ENCODE measurements at places on chromosomes 4 and X.

DNA sequence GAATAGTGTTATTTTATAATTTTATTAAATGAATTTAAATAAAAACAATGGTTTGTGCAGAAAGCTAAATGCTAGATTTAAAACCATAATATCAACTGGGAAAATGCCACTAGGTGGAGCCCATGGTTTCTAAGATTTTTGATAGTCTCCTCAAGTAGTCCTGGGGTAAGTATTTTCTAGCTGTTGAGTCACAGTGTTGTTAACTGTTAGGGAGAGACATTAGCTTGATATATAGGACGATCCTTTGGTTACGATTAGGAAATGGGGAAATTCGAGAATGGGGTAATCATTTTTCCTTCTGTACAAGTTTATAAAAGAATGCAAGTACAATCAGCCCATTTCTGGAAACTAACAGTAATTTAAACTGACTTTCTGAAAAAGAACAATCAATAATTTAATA, 378.4 kb downstream of the ANKRD50 start:
- peak; percentile 24 for DNase-seq

GRCh38 chr4:53141308-53141707, 224.6 kb downstream of the SCFD2 start:
- DNase-seq: no peak

- no peak for DNase-seq
Observed at GRCh38 chr4:826508-827208, 729 bp upstream of the CPLX1 start.

- no peak for DNase-seq
Observed at GRCh38 chr4:48368389-48368788, 27.1 kb downstream of the SLAIN2 start.

- no peak for DNase-seq
Observed at GRCh38 chr4:16524911-16525554, 298.8 kb upstream of the TAPT1 start.

DNA sequence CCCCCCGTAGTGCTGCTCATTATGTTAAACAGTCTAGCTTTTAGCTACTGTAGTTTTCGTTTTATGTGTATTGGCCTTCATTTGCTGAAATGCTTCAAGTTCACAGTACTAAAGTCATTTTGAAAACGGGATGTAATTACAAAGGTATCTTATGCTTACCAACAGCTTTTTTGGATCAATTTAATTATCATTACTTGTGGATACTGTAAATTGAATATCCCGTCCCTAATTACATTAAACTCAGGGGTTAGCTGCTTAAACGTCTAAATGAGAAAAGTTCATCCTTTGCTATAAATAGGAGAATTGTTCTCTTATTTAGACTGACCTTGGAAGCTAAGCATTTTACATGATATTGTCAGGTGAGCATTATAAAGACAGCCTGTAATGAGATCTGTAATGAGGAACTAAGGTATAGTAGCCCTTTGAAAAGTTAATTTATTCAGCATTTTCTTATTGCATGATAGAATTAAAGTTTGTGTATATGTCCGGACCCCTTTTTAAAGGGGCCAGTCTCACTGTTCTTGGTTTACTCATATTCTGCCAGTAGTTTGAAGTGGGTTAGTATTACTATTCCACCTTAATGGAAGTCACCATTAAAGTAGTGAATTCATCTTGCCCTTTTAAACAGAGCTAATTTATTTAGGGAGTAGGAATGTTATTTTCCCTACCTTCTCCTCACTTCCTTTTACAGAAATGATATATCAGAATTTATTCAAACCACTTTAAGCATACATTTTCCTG, 252.6 kb downstream of the TENM3 start:
- no peak for DNase-seq

GRCh38 chr4:103664436-103665075, 55.2 kb downstream of the TACR3 start:
- DNase-seq: no peak

DNA sequence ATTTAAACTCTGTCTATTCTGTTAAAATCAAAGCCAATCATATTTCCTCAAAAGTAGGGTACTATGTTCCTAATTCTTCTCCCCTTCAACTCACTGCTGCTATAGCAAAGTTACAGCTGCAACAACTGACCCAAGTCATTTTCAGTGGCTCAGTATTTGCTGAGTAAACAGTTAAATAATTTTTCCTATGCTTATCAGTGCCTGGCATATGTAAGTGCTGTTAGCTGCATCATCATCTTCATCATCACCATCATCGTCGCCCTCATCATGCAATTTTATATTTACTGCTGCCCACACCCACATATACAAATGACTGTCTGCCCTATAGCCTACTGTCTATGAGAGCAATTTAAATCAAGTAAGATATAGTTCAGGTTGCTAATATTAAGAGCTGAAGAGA, 21.9 kb downstream of the COQ2 start:
- DNase-seq: no peak

GRCh38 chr4:189081826-189082225, 858.8 kb upstream of the FRG1 start:
- DNase-seq: no peak

GRCh38 chr4:87497159-87497558, 32.0 kb downstream of the SPARCL1 start:
- DNase-seq: no peak

- DNase-seq: no peak
Observed at GRCh38 chr4:73801692-73802091, 34.8 kb upstream of the CXCL6 start.

DNA sequence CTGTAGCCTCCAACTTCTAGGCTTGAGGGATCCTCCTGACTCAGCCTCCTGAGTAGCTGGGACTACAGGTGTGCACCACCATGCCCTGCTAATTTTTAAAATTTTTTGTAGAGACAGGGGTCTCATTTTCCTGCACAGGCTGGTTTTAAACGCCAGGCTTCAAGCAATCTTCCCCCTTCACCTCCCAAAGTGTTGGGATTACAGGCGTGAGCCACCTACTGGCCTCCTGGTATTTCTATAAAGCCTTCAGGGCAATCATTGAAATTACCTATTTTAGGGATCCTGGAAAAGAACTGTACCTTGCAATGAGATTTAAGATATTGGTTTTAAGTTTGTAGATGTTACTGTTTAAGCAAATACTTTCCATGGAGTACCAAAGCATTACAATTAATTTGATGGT, 13.5 kb upstream of the PLS3 start:
- no peak for DNase-seq

GRCh38 chr4:36189511-36190226, 54.6 kb downstream of the ARAP2 start:
- no peak for DNase-seq

DNA sequence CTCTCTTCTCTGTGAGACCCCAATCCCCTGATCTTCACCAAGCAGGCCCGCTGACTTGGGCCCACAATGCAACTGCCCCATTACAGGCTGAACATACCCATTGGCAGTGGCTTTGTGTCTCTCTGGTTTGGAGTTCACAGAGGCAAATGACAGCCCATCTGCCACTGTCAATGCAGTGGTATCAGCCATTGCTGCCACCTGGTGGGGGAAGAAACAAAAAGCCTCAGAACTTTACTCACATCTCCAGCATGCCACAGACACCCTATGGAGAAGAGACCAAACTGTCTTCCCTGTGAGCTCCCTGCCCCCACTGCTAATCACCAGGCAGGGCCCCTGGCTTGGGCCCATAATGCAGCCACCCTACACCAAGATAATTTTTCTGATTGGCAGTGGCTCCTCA, 729.3 kb upstream of the ACTRT1 start:
- peak; percentile 63 for DNase-seq

- no peak for DNase-seq
Observed at GRCh38 chr4:116328261-116328860, 757.0 kb downstream of the TRAM1L1 start.

GRCh38 chr4:94926936-94927335, 169.2 kb downstream of the BMPR1B start:
- no peak for DNase-seq

DNA sequence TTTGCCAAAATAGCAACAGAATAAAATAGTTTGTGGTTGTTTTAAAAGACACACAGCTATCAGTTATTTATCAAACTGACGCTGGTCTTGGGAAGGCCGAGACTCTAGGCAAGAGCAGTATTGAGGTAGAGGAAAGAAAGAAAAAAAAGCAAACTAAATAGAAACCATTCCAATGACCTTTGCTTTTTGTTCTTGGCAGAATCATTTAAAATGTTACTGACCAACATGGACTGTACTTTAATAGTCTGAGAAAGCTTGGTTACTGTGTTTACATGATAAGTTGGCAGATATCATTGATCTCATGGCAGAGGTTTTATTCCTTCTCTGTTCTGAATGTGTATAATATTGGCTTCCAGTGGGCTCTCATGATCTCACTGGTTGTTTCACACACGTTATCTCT, 11.9 kb downstream of the CWH43 start:
- DNase-seq: no peak

GRCh38 chrX:39602195-39602594, 495.6 kb downstream of the BCOR start:
- no peak for DNase-seq

GRCh38 chr4:972651-973424, 531 bp downstream of the DGKQ start:
- DNase-seq: no peak

All from NCI-H1436 (cell line).